ENCODE measurements at places on chromosomes 16 and 17.
A peak's percentile ranks its signal among the peaks of the same experiment; 100 is the strongest.

GRCh38 chr17:31211352-31212012, 85.6 kb downstream of the OMG start:
- DNase-seq = no peak

DNA sequence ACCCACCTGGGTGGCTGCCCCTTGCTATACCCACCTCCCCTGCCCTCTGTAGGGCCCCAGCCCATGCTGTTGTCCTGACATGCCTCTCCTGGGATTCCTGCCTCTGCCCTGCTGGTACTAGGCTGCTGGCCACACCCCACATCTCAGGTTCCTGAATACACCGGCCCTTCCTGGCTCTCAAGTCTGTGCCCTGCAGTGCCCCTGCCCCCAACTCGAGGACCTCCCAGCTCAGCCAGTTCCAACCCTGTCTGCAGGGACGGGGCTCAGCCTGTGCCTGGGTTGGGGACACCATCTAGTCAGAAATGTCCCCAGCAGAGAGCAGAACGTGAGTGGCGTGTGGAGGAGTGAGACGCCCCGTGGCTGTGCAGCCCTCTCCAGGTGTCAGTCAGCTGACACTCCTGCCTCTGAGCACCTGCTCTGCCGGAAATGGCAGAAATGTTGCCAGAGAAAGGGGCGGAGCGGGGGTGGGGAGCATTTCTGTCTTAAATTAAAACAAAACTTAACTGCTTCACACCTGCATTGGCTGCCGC, 28.7 kb downstream of the ACSF3 start:
- peak; percentile 59 for DNase-seq

DNA sequence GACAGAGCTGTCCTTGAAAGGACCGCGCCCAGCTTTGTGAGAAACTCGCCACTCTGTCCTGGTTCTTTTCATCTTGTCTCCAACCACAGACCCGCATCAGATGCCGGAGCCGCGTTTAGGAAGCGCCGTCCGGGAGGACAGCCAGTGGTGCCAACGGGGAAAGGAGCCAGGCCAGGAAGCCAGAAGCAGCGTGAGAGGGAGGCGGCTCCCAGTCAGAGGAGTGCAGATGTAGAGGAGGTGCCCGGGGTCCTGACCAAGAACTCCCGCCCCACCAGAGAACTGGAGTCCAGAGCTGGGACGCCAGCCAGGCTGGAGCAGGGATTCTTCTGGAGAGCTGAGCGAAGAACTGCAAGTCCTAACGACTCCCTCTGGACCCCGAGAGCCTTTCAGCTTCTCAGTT, 49.3 kb upstream of the TNRC6C start:
- no peak for DNase-seq

- DNase-seq = no peak
Observed at GRCh38 chr16:86443508-86444147, 66.7 kb upstream of the FOXF1 start.

DNA sequence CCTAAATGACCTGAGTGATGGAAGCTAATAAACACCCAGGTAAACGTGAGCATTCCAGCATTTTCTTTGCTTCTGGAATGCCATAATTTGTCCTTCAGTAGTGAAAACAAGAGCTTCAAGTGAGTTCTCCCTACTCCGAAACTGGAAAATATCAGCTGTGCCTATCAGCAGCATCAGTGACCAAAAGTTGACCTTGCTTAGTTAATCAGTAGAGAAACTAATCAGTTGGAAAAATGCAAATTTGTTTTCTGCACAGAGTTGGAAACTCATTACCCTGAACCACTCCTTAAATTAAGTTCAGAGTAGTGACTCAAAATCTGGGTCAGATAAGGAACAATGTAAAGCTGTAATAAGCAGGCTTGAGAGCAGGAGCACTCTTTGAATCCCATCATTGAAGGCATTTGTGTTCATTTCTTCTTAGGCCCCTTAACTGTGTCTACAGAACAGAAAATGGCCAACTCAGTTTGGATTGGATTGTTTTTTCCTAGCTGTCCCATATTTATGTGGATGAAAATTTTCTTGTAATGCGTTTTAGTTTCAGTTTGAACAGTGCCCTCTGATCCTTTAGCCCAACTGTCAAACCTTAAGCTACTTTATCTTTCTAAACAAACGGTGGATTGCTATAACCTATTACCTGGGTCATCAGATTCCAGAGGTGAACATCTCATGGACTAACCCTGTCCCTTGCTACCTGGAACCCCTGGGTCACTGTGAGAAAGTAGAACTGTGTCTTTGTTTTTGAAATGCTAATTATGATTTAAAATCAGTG, 290.4 kb downstream of the TOX3 start:
- no peak for DNase-seq

DNA sequence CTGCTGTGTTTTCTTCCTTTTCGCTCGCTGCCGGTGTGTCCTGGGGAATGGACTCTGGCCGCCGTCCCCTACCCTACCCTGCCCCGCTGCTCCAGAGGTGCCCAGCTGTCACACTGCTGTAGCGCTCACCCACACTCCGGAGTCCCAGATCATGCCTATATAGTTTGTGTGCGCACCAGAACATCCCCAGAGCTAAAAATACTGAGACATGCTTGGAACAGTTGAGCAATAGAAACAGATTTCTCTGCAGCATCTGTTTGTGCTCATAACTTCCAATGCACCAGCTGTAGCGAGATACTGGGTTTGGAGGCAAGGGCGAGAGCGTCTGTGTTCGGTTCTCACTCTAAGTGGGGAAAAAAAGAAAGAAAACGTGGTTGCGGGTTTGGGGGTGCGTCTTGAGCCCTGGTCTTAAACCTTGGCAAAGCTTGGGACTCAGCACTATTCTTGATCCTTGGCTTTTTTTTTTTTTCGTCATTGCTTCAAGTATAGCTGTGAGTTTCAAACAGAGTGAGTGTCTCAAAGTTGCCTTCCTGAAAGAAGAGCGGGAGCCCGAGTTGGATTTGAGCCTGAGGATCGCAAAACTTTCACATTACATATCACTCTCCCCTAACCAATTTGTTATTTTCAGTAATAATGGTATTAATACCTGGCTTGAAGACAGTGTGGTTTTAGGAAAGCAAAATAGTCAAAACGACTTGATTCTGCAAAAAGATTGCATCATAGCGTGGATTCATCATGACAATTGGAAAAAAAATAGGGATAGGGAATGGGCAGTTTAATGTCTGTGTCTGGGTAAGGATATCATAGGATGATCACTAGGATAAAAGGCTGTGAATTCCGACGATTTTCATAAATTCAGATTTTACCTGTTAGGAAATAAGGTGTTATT, 621 bp downstream of the KCNJ2 start:
- no peak for DNase-seq

DNA sequence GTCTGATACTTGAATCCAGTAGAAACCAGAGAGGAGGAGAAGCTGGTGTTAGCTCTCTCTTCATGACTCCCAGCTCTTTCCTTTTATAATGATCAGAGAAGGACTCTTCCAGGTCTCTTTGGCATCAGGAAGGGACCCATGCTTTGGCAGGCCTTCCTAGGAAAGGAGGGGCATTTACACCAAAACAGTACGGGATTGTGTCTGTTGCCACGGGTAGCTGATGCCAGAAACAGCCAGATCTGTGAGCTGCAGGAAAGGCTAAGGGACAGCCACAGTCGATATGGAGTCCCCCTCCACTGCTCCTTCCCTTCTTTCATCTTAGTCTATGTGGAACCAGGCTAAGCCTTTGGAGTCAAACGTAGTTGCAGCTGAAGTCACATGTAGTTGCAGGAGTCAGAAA, 9.3 kb downstream of the CEP295NL start:
- no peak for DNase-seq

DNA sequence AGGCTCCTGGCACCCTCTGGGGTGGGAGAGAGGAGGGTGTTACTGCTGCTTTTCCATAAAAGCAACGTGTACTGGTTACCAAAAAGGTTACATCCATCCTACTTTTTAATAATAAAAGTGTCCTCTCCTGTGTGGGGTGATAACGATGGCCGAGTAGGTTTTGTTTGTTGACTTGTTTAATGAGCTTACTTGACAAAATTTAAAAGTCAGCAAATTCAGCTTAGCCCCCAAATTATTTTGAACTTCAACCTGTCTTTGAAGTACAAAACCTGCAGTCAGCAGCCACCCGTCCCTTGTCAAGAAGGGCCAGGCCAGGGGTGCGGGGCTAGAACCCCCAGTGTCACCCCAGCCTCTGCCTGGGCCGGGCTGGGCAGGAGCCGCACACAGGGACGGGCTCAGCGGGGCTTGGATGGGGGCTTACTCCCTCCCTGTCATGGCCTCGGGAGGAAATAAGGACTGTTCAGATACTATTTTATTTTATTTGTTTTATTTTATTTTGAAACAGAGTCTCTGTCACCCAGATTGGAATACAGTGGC, 103.9 kb upstream of the CHMP6 start:
- no peak for DNase-seq

DNA sequence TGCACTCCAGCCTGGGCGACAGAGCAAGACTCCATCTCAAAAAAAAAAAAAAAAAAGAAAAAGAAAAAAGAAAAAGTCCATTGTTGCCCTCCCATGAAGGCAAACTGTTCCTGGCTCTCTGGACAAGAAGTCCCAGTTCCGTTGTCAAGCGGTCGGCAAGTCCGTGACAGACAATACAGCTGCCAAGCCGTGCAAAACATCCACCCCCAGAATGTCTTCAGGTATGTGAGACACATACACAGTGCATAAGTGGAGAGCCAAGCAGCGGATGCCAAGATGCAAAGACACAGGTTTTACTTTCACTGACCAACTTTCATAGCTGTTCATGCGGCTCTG, 33.6 kb upstream of the APPBP2 start:
- DNase-seq = no peak

- no peak for DNase-seq
Observed at GRCh38 chr16:71853413-71853812, 7.6 kb downstream of the ATXN1L start.

DNA sequence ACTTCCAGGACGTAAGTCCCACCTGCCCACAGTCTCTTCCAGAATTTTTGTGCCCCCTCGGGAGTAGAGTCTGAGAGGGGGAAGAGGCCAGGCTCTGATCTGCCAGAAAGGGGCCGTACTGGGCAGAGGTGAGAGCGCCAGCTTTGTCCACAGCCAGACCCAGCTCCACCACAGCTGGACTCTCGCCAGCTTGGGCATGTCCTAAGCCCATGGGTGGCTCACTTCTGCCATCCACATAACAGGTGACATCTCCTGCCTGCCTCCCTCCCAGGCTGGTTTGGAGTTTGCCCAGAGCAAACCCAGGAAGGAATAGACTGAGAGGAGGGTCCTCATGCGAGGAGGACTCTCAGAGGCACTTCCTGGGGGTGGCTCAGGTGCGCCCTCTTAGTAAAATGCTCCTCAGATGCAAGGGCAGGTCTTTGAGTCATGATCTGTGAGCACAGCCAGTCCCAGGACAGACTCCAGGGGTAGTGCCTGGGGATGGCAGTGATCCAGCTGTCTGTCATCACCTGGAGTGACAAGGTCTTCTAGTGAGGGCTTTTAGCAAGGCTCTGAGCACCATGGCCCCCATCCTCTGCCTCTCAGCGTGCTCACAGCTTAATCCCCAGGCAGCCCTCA, 89.2 kb downstream of the AMFR start:
- no peak for DNase-seq

DNA sequence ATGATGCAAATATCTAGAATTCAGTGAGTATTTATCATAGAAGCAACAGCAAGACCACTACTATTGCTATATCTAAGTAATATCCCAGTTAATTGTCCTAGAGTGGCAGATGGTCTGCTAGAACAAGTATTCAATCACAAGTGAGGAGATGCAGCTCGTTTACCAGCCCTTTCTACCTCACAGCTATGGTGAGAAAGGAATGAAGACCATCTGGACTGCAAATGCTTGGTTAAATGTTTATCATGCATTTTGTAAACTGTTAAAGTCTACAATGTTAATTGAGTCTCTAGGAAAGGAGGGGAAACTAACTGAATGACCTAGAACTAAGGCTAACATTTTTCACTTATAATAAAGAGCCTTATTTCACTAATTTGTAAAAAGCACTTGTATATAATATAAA, 52.5 kb downstream of the CNOT1 start:
- DNase-seq = no peak

- DNase-seq = no peak
Observed at GRCh38 chr16:22342082-22342481, 32.3 kb downstream of the CDR2 start.

GRCh38 chr16:85485379-85485778, 127.7 kb upstream of the GSE1 start:
- DNase-seq = no peak

- no peak for DNase-seq
Observed at GRCh38 chr17:31248986-31249834, 47.8 kb downstream of the OMG start.

- DNase-seq = no peak
Observed at GRCh38 chr16:57828272-57829161, 26.2 kb upstream of the KIFC3 start.

- no peak for DNase-seq
Observed at GRCh38 chr17:81931557-81932332, 4.2 kb upstream of the MAFG start.

DNA sequence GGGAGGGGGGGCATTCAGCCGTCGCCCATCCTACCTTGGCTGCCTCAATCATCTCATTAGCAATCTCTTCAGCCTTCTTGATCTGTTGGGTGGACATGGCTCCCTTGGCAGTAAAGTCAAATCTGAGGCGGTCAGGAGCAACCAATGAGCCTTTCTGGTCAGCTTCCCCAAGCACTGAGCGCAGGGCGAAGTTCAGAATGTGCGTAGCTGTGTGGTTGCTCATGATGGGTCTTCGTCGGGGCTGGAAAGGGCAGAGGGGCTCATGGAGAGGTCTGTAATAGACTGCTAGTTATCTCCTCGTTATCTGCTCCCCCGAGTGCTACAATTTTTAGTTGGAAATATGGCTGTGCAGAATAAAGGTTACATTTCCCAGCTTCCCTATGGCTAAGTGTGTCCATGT, 7.2 kb upstream of the EXOSC6 start:
- no peak for DNase-seq

DNA sequence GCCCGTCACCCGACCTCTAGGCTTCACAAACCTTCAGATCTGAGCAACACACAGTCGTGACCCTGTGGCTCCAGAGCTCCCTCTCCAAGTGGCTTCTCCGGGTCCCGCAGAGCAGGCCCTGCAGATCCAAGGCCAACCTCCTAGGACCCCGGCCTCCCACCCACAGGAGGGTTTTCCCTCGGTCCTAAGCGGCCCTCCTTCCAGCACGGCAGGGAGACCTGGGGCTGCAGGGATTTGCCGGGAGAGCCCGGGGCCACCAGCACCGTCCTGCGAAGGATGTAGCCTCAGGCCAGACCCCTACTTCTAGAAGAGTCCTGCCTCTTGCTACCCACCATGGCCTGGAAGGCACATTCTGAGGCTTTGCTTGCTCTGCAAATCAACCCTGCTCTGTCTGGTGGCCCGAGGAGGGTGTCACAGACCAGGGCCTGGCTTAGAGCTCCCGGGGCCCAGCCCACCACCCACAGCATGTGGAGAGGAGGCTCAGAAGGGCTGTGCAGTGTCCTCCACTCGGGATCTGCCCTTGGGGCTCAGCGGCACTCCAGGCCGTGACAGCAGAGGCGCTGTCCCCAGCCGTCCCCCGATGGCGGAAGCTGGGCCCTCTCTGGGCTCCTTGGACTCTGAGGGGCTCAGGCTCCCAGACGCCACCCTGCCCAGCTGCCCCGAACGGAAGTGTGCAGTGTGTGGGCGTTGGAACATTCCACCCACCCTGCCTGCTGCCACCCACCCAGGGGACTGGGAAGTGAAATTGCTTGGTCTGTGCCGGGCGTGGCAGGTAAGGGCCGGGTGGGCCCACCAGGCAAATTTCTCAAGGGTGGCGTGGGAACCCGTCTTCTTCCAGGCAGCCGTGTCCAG, 28.8 kb upstream of the ACSF3 start:
- DNase-seq = no peak

- DNase-seq = no peak
Observed at GRCh38 chr16:87380881-87381280, 2.7 kb downstream of the FBXO31 start.

All from activated T-helper 1 cell treated with Interleukin-2 at 50 U/mL for 16 hours (primary cell).